LHCN-M2 (cell line): ENCODE measurements at places on chromosomes 1 and 21. TPM values are rescaled to one million over a fixed set of nuclear protein-coding genes. Genes with fewer than 3 reads are reported as not detected.

AMY1C gene
- total RNA-seq, result not detected in 2 replicates

SLX9 gene
- 21.2 and 24.9 TPM in 2 replicates for total RNA-seq

BMP8B gene
- total RNA-seq, result 0.58 and 1.2 TPM in 2 replicates

UBE2U gene
- not detected in 2 replicates for total RNA-seq

KCNA2 gene
- total RNA-seq, result not detected in 2 replicates

ADAM15 gene
- total RNA-seq, result 82.4 and 86.7 TPM in 2 replicates

- no peak for DNase-seq
Measured at GRCh38 chr1:237124856-237125462, 83.0 kb downstream of the RYR2 start.

DNA sequence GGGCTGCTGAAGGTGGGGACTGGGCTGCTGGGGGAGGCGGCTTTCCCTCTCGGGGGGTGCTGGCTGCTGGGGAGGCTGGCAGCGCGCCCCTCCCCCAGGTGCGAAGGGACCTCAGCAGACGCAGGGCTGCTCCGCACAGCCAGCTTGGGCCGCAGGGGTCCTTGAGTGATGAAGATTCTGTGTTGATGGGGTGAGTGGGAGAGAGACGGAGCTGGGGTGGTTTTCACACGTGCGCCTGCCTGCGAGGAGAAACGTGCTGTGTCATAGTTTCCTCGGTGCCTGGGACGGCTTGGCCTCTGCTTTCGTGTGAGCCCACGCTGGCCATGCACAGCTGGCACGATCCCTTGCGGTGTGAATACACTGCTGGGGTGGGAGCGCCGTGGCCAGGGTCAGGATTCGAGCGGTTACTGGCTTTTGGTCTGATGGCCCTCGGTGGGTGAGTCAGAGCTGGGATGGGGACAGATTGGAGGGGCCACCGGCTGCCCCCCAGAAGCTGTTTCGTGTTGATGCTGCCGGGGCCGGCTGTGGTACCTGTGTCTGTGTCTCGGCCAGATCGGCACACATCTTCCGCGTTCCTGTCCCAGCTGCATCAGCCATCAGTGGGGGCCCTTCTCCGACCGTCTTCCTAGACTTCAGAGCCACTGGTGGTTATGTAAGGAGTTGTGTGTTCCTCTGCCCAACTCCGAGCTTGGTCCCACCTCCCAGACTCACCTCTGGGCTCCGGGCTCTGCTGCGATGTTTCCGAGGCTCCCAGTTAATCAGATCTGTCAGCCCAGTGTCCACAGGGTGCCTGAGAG is 24.9 kb downstream of the PRKCZ start:
- DNase-seq, result no peak

- DNase-seq, result no peak
Measured at GRCh38 chr1:107786203-107786845, 178.7 kb downstream of the VAV3 start.

- DNase-seq, result no peak
Measured at GRCh38 chr1:182444497-182444896, 5.4 kb upstream of the RGSL1 start.

GRCh38 chr21:45459171-45460010 is 54.4 kb downstream of the COL18A1 start:
- DNase-seq, result no peak

GRCh38 chr1:30734580-30734979 is 11.2 kb upstream of the MATN1 start:
- no peak for DNase-seq

DNA sequence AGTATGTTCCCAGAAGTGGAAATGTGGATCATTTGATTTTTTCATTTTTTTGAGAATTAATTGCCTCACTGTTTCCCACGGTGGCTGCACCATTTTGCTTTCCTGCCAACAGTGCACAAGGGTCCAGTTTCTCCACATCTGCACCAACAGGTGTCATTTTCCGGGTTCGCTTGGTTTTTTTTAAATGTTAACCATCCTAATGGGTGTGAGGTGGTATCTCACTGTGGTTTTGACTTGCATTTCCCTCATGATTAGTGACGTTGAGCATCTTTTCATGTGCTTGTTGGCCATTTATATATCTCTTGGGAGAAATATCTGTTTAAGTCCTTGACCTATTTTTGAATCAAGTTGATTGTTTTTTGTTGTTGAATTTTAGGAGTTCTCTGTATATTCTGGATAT is 3.0 kb downstream of the COL6A2 start:
- no peak for DNase-seq

- DNase-seq, result no peak
Measured at GRCh38 chr1:217577336-217577735, 53.6 kb downstream of the GPATCH2 start.

GRCh38 chr1:202858789-202859414 is 30.0 kb downstream of the RABIF start:
- DNase-seq, result no peak

GRCh38 chr1:206070627-206071304 is 17.8 kb downstream of the RHEX start:
- DNase-seq, result no peak

DNA sequence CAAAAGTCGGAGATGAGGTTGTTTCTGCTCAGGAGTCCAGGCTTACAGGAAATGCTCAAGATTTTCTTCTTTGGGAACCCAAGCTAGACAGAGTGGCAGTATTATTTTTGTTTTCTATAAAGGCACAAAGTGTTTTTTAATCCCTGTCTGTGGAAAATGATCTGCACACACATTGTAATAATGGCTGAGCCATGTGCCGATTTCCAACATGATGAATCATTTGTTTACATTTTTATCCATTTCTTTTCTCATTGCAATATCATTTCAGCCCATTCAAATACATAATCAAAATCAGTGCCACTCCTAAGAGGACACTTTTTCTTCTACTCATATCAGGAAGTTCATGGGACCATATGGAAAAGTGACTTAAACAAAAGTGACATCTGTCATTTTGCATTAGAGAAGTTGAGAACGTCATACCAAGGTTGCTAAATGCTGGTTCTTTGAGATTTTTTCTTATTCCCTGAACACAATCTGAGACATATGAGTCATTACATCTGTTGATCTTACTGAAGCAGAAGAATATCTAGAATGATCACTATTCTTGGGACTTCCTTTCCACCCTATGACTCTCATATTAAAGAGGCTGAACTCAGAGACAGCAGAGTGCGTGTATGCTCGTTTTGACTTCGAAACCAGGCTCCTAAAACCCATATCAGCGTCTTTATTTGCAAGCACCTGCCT is 44.9 kb downstream of the ACTA1 start:
- peak; percentile 64 for DNase-seq

- DNase-seq, result no peak
Measured at GRCh38 chr1:223872308-223872901, 26.7 kb upstream of the TP53BP2 start.

GRCh38 chr1:24659993-24660665 is 17.0 kb downstream of the SRRM1 start:
- DNase-seq, result no peak

GRCh38 chr21:45545691-45546531 is 3.7 kb upstream of the SLC19A1 start:
- no peak for DNase-seq

GRCh38 chr1:97920276-97920831 is 480 bp downstream of the DPYD start:
- peak; percentile 52 for DNase-seq
